Prostate gland (tissue), 2 donors: ENCODE measurements at places on chromosomes 2 and 18. TPM values are rescaled to one million over a fixed set of nuclear protein-coding genes. Genes with fewer than 3 reads are reported as not detected.

DNA sequence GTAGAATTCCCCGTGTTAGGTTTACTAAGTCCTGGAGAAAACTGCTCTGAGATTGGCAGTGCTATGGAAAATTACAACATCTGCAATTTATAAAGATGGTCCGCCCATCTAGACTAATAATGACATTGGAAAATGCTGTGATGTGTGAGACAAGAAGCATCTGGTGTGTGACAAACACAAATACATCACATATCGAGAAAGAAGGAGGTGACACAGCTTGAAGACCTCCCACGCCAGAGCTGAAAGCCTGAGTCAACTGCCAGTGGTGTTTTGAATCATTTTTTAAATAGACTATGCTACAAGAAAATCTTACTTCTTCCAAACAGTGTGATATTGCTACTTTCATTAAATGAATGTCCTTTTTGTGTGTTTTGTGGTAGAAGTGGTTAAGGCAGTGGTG lies 8.6 kb upstream of the ANO7 start:
- no peak overlapping the region for H3K4me3 ChIP-seq
- H3K27ac ChIP-seq = no peak overlapping the region
- H3K27me3 ChIP-seq = no peaks in the 10 kb centered on the region
- no peaks in the 10 kb centered on the region for H3K36me3 ChIP-seq
- no peak for DNase-seq

DNA sequence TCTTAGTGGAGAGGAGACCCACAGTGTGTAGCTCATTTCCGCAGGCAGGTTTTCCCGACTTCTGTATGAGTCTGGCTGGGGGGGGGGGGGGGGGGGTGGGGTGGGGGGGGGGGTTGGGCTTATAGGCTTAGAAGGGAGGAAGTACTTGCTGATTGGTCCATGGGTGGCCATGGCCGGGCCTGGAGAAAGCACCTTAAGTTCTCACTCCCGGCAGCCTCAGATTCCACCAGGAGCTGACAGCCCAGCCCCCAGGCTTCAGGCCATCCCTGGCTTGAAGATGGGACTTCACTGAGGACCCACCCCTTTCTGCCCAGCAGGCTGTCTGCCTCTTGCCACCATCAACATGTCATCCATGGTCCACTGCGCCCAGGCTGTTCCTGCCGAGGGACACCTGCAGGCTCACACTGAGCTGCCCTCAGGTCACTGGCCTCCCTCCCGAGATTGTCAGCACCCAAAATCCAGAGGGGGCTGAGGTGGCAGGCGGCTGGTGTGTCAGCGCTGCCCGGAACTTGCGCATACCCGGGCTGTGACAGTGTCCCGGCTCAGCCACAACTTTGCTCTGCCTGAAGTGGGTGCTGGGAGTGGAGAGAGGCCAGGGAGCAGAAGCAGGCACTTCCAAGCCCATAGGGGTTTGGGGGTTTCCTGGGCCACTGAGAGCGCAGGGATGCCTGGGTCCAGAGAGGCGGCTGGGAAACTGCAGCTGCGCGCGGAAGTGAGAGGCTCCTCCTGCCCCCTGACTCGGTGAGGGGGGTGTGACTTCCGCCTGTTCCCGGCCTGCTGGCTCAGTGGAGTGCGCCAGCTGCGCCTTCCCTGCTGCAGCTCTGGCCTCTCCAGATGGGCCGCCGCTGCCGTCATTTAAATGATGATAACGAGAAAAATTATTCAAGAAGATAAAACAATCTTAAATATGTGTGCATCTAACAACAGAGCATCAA lies 256.1 kb downstream of the RPRM start:
- H3K36me3 ChIP-seq = no peaks in the 10 kb centered on the region
- no peak overlapping the region for H3K4me3 ChIP-seq
- H3K27ac ChIP-seq = no peak overlapping the region
- DNase-seq = no peak
- H3K27me3 ChIP-seq = no peaks in the 10 kb centered on the region
- no peaks in the 10 kb centered on the region for H3K4me1 ChIP-seq

- H3K27ac ChIP-seq = no peak overlapping the region
- H3K36me3 ChIP-seq = no peaks in the 10 kb centered on the region
- DNase-seq = no peak
- H3K4me1 ChIP-seq = no peaks in the 10 kb centered on the region
These were observed 7.6 kb upstream of the COQ10B start for GRCh38 chr2:197445746-197446145.

Gene C2orf78
- not detected for total RNA-seq

Gene GRHL1
- 25.7 TPM for total RNA-seq

Gene LOXHD1
- total RNA-seq = not detected

Gene FOXD4L1
- not detected for total RNA-seq
